CD8-positive, alpha-beta memory T cell (primary cell): ENCODE measurements at places on chromosomes 4 and X.

- no peaks in the 10 kb centered on the region for H3K4me1 ChIP-seq
- H3K4me3 ChIP-seq: no peak overlapping the region
- H3K27me3 ChIP-seq: no peaks in the 10 kb centered on the region
- H3K27ac ChIP-seq: no peak overlapping the region
- no peaks in the 10 kb centered on the region for H3K36me3 ChIP-seq
- DNase-seq: no peak
These were observed 476.9 kb upstream of the SLIT2 start for GRCh38 chr4:19774690-19775256.

- H3K27ac ChIP-seq: no peak overlapping the region
- no peak for DNase-seq
- H3K4me1 ChIP-seq: no peaks in the 10 kb centered on the region
- H3K4me3 ChIP-seq: no peak overlapping the region
These were observed 108.1 kb downstream of the DHX15 start for GRCh38 chr4:24476282-24476681.

- no peak for DNase-seq
- H3K27ac ChIP-seq: no peak overlapping the region
- H3K36me3 ChIP-seq: no peaks in the 10 kb centered on the region
- H3K27me3 ChIP-seq: no peaks in the 10 kb centered on the region
These were observed 99.0 kb downstream of the WFS1 start for GRCh38 chr4:6368601-6369000.

DNA sequence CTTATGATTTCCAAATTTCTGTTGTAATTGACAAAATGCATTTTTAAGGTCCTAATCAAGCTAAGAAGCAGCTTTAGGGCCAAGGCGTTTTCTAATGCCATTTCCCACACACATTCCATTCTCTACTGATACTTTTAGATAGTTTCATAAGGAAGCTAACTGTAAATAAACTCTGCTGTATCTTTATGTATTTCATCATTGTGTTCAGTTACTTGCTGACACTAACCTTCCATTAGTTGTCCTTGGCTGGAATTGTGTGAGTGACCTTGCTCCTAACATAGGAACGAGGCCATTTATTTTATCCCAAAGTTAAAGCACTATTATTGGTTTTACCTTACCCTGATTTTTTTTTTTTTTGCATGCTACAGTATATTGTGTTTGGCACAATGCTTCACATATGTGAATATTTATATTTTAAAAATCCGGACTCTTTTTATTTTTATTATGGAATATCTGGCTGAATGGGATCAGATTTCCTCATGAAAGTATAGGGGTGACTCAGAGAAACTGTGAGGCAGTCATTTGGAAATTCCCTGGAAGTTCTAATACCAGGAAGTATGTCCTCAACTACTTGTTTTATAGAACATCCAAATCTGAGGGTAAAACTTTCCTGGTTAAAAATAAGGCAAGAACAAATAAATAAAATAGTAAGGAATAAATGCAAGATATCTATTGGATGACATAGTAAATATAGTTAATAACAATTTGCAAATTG is 62.7 kb upstream of the SORBS2 start:
- H3K36me3 ChIP-seq: no peaks in the 10 kb centered on the region
- no peak overlapping the region for H3K27ac ChIP-seq
- H3K27me3 ChIP-seq: no peaks in the 10 kb centered on the region
- H3K4me1 ChIP-seq: no peaks in the 10 kb centered on the region

- H3K4me1 ChIP-seq: no peaks in the 10 kb centered on the region
- H3K27ac ChIP-seq: no peak overlapping the region
- H3K27me3 ChIP-seq: no peaks in the 10 kb centered on the region
- H3K36me3 ChIP-seq: no peaks in the 10 kb centered on the region
These were observed 318.6 kb upstream of the FAT1 start for GRCh38 chr4:187042251-187042650.

DNA sequence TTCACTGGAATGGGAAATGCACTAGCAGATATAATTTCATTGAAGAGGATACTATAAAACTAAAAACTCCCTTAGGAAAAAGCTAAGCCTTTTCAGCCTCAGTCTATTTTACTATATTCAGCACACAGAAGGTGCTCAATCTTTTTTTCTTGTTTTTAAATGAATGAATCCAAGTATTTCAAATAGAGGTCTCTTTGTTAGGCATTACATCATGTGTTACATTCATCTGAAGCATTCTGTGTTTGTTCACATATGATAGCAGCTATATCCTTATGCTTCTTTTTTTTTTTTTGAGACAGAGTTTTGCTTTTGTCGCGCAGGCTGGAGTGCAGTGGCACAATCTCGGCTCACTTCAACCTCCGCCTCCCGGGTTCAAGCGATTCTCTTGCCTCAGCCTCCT is 278.4 kb downstream of the CAMK2D start:
- H3K36me3 ChIP-seq: no peaks in the 10 kb centered on the region
- H3K4me3 ChIP-seq: no peak overlapping the region
- DNase-seq: no peak
- H3K27me3 ChIP-seq: no peaks in the 10 kb centered on the region
- H3K27ac ChIP-seq: no peak overlapping the region

- H3K27me3 ChIP-seq: no peaks in the 10 kb centered on the region
These were observed 65.7 kb upstream of the PAGE1 start for GRCh38 chrX:49761481-49761880.

GRCh38 chr4:153152501-153153338 is 51.5 kb upstream of the TRIM2 start:
- H3K27me3 ChIP-seq: no peaks in the 10 kb centered on the region
- DNase-seq: peak; percentile 54
- H3K4me3 ChIP-seq: peak overlapping the region; percentile 70
- no peak overlapping the region for H3K27ac ChIP-seq

DNA sequence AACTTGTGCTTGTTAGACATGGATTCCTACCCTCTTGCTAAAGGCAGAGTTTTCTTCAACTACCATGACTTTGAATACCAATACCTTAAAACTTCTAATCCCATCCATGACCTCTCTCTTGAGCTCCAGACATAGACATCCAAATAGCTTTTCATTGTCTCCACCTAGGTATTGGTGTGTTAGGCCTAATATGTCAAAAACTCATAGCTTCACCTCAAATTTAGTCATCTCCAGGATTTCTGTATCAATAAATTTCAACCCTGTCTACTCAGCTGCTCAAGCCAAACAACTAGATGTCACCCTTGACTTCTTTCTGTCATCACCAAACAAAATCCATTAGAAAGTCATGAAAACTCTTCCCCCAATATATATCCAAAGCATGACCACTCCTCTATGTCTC is 617.7 kb upstream of the GRIA3 start:
- no peak overlapping the region for H3K27ac ChIP-seq
- no peaks in the 10 kb centered on the region for H3K36me3 ChIP-seq
- H3K4me3 ChIP-seq: no peak overlapping the region

- H3K27ac ChIP-seq: no peak overlapping the region
- H3K36me3 ChIP-seq: no peaks in the 10 kb centered on the region
- H3K4me3 ChIP-seq: no peak overlapping the region
- H3K27me3 ChIP-seq: no peaks in the 10 kb centered on the region
These were observed 48.5 kb downstream of the SLC9A7 start for GRCh38 chrX:46710425-46710824.

- no peaks in the 10 kb centered on the region for H3K27me3 ChIP-seq
- no peak overlapping the region for H3K4me3 ChIP-seq
- H3K4me1 ChIP-seq: no peaks in the 10 kb centered on the region
- DNase-seq: no peak
- H3K36me3 ChIP-seq: no peaks in the 10 kb centered on the region
- H3K27ac ChIP-seq: no peak overlapping the region
These were observed 10.4 kb upstream of the GABRE start for GRCh38 chrX:151984902-151985301.

DNA sequence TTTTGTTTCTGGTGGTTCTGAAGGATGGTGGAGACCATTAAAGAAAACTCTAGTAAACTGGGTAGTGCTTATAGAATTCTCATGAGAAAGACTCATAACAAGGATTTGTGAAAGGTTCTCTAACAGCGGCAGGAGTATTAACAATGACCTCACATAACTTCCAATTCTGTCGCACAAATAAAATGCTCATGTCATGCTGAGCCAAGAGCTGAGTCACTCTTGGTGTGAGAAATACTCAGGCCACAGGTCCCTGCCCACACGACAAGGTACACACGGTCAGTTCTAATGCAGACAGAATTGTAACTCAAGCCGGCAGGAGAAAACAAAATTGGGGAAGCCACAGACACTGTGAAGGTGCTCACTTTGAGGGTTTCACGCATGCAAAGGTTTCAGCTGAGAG is 34.4 kb upstream of the C4orf50 start:
- no peaks in the 10 kb centered on the region for H3K27me3 ChIP-seq
- DNase-seq: no peak
- H3K4me1 ChIP-seq: no peaks in the 10 kb centered on the region
- no peak overlapping the region for H3K4me3 ChIP-seq
- peaks cover 4% of the 10 kb centered on the region for H3K36me3 ChIP-seq
- H3K27ac ChIP-seq: no peak overlapping the region

GRCh38 chr4:171353535-171353934 is 459.7 kb upstream of the GALNTL6 start:
- no peak for DNase-seq
- H3K4me1 ChIP-seq: no peaks in the 10 kb centered on the region
- H3K4me3 ChIP-seq: no peak overlapping the region
- H3K36me3 ChIP-seq: no peaks in the 10 kb centered on the region
- H3K27me3 ChIP-seq: no peaks in the 10 kb centered on the region
